ENCODE measurements at places on chromosomes 2 and 18.
A peak's percentile ranks its signal among the peaks of the same experiment; 100 is the strongest.

GRCh38 chr18:832085-832681 is 20.1 kb upstream of the YES1 start:
- DNase-seq = no peak

DNA sequence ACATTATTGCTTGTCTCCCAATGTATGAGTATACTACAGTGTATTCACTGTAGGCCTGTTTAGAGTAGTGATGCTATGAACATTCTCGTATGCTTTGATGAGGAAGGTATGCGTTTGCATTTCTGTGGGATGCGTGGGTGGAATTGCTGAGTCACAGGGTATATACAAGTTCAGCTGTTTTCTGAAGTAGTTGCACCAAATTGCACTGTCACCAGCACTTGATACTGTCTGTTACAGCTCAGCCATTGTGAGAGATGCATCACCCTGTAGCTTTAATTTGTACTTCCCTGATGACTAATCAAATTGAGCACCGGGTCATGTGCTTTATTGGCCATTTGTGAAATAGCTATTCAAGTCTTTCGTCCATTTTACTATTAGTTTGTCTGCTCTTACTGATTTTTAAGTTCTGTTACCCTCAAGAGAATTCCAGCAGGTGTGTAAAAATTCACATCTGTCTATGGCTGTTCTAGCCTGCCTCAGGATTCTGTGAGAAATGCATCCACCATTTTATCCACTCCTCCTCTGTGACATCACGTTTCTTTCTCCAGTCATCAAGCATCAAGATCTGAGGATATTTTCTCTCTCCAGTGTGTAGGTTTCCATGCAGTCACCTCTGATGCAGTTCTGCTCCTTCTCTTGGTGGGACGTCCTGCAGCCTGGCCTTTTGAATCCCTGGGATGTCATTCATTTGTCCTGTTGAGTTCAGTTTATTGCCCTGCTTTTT is 72.5 kb downstream of the DGKD start:
- peak; percentile 87 for DNase-seq

DNA sequence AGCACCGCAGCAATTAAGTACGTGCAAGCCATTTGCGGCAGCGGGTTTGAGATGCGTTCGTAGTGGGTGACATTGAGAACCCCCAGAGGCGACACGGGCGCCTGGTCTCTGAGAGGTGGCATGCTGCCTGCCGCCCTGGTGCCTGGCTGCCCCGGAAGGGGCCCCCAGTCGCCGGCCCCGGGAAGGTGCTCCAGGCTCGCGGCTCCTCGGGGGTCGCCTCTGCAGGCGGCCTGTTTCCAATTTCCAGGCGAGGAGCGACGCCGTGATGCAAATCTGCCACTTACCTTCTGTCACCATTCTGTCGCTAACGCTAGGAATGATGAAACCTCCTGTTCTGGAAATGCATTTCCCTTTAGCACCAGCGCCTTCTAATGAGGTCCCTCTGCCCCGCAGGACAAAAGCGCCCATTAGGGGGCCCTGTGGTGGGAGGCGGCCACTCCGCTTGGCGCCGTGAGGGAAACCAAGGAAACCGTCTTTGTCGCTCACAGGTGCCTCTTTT is 13.0 kb downstream of the KIF5C start:
- no peak for DNase-seq

GRCh38 chr2:43131890-43132682 is 94.3 kb downstream of the ZFP36L2 start:
- DNase-seq = no peak

GRCh38 chr18:80034852-80035406 is 695 bp downstream of the RBFA start:
- no peak for DNase-seq

GRCh38 chr18:29749704-29750103 is 1292.8 kb downstream of the DSC3 start:
- DNase-seq = no peak

All from stimulated activated CD4-positive, alpha-beta T cell treated with anti-CD3 and anti-CD28 coated beads, Interleukin-1b, Interleukin-23, amount 100 ng/mL, for 48 hours (primary cell).